Activated naive CD8-positive, alpha-beta T cell treated with anti-CD3 and anti-CD28 coated beads, Interleukin-2, amount 10 ng/mL, durations not matched to agents 7 days and 5 days (primary cell): ENCODE measurements at places on chromosomes 4 and X. TPM values are rescaled to one million over a fixed set of nuclear protein-coding genes. Genes with fewer than 3 reads are reported as not detected.

GRCh38 chr4:8725071-8725841 is 132.7 kb downstream of the CPZ start:
- H3K27me3 ChIP-seq, result no peaks in the 10 kb centered on the region
- no peak for DNase-seq
- H3K27ac ChIP-seq, result no peak overlapping the region

DNA sequence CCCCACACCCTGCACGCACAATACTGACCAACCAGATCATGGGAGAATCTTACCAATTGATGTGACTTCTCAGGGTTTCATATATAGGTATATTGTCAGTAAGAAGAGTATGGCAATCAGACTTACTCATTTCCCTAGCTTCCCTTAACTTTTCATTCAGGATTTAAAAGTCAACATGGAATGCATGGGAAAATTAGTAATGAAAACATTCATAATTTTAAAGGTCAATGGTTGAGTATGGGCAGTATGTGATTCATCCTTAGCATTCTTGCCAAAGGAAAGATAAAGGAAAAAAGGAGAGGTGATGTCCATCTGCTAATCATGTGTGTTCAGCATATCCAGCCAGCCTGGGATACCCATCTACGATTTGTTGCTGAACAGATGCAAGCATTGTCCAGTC is 4.0 kb downstream of the DIPK2B start:
- H3K36me3 ChIP-seq, result no peaks in the 10 kb centered on the region
- H3K27me3 ChIP-seq, result peaks cover 10% of the 10 kb centered on the region
- H3K4me1 ChIP-seq, result peaks cover 1% of the 10 kb centered on the region
- no peak overlapping the region for H3K4me3 ChIP-seq
- no peak for DNase-seq
- no peak overlapping the region for H3K27ac ChIP-seq

DNA sequence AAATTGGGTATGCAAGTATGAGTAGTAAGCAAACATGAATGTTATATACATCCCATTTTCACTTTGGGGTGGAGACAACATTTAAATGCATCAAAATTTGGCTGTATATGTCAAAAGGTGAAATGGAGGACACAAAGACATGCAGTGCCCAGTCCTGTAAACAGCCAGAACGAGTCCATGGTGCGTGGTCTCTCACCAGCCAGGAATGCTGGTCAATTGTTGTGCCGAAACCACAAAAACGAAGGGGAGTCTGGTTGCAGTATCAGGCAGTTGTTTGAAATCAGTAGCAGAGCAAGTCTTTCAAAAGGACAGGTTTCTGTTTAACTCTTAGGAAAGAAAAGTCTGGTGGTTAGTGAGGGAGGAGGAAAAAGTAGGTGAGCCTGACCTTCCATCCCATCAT is 22.3 kb upstream of the RNF150 start:
- no peaks in the 10 kb centered on the region for H3K4me1 ChIP-seq
- no peaks in the 10 kb centered on the region for H3K36me3 ChIP-seq
- H3K4me3 ChIP-seq, result no peak overlapping the region
- no peak for DNase-seq

- H3K27ac ChIP-seq, result no peak overlapping the region
- DNase-seq, result no peak
- H3K4me1 ChIP-seq, result peaks cover 6% of the 10 kb centered on the region
- H3K4me3 ChIP-seq, result no peak overlapping the region
- no peaks in the 10 kb centered on the region for H3K27me3 ChIP-seq
Observed at GRCh38 chr4:55887594-55887993, 34.1 kb downstream of the EXOC1 start.

- H3K27me3 ChIP-seq, result peaks cover 5% of the 10 kb centered on the region
- no peaks in the 10 kb centered on the region for H3K36me3 ChIP-seq
Observed at GRCh38 chrX:54248309-54248708, 65.3 kb upstream of the FAM120C start.

The CTAG2 gene
- total RNA-seq, result 21.0 TPM

The ASB9 gene
- total RNA-seq, result 0.71 TPM

The GLUD2 gene
- total RNA-seq, result 0.25 TPM

The KLB gene
- not detected for total RNA-seq
